ENCODE measurements at places on chromosomes 11 and 22.

DNA sequence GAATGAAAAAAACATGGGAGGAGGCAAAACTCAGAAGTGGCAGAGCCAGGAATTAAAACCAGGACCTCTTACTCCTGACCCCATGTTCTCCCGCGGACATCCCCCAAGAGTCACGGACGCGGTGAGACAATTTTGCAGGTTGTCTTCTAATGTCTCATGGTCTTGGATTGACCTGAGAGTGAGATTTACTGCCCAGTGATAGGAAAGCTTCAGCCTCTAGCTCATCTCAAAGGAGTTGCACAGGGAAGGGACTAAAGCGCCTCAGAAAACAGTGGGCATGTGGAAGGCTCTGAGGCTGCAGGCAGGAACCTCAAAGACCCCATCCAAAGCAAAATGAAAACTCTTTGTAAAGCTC, 197.4 kb downstream of the ADAMTS15 start:
- no peak for DNase-seq

DNA sequence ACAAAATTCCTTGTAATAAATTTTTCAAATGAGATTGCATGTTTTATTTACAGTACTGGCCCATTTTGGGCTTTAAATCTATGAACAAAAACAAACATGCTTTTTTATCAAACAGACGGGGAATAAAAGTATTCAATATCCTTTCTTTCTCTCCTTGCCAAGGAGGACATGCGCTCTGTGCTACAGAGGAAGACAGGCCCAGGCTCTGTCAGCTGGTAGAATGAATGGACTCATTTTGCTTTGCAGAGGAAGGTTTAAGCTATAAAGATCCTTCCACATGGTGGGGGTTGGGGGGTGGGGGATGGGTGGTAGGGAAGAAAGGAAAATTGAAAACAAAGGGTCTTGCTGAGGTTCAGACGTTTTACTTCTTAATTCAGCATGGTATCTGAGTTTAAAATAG, 575.6 kb downstream of the INSC start:
- no peak for DNase-seq

- no peak for DNase-seq
Measured at GRCh38 chr11:117794772-117795629, 2.0 kb downstream of the DSCAML1 start.

GRCh38 chr22:29639096-29639495, 35.7 kb downstream of the NF2 start:
- DNase-seq = no peak

GRCh38 chr22:25388866-25389540, 169.6 kb downstream of the CRYBB2 start:
- DNase-seq = no peak

DNA sequence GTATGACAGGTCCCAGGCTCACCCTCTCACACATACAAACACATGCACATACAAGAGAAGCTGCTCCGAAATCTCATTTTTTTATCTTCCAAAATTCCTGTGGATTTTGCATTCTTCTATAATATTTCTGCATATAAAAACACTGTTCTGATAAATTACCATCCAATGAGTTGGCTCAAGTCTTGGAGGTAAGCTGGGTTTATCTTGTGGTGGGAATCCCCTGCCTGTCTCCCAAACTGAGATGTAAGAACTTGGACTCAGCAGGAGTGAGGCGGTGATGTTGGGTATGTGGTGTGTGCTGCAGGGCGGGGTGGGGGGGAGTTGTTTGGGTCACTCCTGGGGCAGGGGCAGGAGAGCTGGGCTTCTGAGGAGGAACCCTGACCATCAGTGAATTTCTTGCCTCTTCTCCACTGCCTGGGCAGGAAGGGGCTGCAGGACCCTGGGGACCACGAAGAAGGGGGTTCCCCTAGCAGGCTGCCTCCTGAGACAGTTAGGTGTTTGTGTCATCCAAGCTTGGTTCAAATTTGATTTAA, 6.8 kb upstream of the P2RY6 start:
- DNase-seq = no peak

DNA sequence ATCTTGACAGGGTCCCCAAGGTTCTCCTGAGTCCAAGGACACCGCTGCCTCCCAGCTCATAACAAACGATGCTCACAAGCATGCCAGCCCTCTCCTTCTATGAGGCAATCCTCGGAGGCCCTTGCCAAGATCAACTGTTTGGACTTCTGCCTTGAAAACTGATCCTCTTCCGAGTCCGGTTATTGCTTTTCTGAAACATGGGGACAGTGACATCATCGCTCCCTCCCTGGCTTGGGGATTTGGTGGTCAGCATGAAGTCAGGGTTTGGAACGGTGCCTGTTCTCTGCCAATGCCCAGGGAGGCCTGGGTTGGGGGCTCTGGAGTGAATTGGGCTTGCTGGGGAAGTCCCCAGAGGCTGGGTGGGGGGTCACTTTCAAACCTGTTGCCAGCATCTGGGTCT, 149.3 kb downstream of the FBXO7 start:
- DNase-seq = no peak

Measured in anterior cingulate cortex (tissue), 58 donors.